ENCODE measurements at places on chromosomes 3 and 15.
A peak's percentile ranks its signal among the peaks of the same experiment; 100 is the strongest.

DNA sequence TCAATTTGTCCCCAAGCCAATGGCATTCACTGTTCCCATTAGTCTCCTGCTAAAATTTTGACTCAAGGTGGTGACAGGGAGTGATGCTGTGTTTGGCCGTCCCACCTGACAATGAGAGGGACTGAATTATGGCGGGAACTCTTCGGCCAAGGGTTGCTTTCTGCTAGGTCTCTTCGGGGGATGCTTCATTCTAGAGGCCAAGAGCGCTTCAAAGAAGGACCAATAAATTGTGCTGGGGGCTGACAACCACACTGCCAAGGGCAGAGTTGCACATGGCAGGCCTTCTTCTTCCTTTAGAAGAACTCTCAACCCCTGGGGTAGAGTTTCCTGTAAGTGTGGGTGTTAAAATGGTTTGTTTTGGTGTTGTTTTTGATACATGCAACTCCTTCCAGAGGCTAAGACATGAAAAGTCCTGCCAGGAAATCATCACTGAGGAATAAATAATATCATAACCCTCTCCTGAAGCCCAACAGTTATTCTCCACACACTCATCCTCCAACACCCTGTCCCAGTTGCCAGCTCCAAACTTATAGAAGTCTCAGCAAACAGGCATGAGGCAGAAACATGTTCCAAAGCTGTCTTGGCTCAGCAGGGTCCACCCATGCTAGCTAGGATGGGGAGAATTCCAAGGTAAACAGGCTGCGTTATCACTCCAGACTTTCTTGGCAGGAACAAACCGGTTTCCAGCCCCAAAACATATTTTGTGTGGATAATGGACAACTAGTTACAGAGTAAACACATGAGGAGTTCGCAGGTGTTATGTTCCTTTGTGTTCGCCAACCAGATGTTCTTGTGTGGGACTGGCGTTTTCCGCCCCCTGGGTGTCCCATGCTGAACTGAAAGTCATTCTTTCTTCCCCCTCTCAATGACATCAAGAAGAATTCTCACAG, 396.7 kb upstream of the RGMA start:
- DNase-seq: no peak

DNA sequence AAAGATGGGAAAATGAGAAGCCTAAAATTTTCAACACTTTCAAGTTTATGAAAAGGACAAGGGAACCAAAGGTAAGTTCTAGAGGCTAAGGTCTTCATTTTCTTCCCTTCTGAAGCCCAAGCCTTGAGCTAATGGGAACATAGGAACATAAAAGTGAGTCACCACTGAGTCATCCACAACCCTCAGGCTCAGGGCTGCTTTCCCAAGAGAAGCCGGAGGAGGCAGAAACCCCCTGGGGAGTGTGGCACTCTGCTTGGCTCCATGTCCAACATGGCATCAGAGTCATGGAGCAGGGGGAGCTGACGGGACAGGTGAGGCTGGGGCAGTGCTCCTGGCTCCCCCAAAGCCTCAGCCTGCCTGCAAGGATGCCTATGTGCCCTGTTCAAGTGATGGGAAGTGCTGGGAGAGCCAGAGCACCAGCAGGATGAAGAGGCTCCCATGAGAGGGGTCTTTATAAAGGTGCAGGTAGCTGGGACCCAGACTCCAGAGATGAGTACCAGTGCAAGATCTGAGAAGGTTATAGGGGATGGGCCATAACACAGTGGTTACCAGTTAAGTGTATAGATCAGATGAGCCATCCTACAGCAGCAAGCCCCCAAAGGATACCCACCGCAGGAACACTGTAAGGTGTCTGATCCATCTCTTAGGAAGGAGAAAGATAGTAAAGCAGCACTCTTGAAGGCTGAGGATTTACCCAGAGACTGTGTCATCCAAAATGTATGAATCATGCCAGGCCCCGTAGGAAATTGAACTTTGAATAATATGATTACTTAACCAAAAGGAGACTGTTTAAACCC, 31.8 kb upstream of the RYR3 start:
- no peak for DNase-seq

DNA sequence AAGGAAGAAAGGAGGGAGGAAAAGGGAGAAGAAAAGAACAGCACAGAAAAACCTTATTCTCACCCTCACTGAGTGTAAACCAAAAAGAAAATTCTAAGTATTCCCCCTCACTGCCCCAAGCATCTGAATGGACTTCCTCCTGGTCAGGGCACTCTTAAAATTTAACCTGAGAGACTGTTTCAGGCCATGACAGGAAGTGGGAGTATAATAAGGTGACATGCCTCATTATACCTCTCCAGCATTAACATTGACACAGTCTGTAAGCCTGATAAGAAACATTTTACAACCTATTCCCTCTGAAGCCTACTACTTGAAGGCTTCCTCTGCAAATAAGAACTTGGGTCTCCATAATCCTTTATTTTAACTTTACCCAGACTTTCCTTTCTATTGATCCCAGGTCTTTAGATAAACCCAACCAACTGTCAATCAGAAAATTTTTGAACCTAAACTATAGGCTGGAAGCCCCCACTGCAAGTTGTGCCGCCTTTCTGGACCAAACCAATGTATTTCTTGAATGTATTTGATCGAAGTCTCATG, 41.7 kb downstream of the SLCO2A1 start:
- DNase-seq: no peak

DNA sequence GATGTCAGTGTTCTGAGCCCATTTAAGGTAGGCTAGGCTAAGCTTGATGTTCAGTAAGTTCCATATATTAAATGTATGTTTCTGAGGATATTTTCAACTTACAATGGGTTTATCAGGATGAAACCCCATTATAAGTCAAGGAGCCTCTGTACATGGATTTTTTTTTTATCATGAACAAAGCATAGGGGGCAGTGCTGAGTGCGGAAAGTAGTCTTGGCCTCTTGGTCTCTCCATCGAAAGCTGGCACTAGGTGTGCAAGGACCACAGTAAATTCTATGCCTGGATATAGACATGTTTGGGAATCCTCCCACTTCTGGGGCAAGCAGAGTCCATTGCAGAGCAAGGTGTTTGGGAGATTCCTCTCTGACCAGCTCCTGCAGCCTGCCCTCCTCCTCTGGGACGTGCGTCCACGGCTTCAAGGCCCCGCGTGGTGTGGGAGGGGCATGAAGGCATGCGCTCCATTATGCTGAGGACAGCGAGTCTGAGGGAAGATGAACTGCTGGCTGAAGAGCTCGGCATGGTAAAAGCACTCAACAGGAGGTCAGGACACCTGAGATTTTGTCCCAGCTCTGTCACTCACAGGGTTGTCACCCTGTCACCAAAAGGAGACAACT, 122.9 kb upstream of the LIPC start:
- DNase-seq: no peak

- no peak for DNase-seq
Measured at GRCh38 chr15:37638691-37639090, 295.7 kb upstream of the TMCO5A start.

DNA sequence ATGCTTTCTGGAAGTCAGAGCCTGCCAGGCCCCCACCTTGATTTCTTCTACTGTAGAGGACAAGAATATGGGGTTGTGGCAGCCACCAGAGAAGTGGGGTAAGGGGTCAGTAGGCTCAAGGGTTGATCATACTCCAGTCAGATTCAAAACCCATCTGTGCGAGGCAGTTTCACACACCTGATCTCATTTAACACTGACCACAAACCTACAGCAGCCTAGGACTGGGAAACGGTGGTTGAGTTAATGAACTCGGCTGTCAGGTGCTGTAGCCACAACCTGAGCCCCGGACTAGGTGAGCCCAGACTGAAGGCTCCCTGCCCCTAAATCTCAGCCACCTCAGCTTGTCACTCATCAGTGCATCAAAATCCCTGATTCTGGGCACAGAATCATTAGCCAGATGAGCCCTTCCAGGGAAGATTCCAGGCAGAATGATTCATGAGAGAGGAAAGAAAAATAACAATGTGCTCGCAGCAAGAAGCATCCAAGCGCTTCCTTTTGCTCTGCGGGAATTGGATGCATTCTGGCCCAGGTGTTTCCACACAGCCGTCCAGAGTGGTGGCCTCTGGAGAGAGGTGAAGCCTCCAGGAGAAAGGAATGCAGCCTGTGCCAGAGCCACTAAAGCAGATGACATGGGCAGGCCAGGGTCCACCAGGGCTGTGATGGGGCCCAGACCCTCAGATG, 102.1 kb downstream of the SRGAP3 start:
- DNase-seq: no peak

- no peak for DNase-seq
Measured at GRCh38 chr3:114496021-114496434, 202.2 kb downstream of the TIGIT start.

DNA sequence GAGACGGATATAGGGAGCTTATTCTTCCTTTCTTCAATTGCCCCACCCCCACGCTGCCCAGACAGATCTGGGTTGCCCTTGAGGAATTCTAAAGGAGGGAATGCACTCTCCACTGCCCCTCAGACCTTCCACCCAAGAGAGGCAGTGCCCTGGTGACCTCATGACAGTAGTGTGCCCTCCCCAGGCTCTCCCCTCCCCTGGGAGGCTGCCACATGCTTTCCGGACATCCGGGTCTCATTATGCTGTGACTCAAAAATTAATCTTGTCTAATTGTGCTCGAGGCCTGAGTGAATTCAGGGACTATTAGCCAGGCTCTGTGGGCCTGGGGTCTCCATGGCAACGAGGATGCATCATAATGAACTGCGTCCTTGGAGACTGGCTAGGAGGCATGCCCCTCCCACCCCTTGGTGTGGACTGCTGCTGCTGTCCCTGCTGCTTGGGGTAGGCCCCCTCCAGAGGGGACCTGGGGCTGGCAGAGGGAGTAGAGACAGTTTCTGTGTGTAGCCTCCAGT, 20.8 kb downstream of the CORO2B start:
- peak; percentile 20 for DNase-seq

DNA sequence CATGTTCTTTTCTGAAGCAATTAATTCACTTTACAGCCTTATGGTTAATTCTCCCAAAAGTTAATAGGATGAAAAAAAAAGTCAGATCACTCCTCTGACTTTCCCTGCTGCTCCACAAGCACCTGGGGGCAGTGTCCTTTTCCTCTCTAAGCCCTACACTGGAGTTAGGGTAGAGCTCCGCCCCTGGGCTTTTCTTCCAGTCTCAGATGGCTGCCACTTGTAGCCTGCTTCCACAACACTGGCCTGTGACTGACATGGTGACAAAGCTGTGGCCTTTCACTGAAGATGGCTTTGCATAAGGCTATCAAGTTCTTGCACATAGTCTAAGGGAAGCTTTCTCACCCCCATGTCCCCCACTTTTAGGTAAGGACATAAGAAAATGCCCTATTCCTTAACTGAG, 1.3 kb upstream of the MON1A start:
- DNase-seq: no peak

- no peak for DNase-seq
Measured at GRCh38 chr3:127857333-127857732, 35.0 kb upstream of the MGLL start.

- no peak for DNase-seq
Measured at GRCh38 chr15:74763416-74763815, 14.8 kb downstream of the CYP1A2 start.

DNA sequence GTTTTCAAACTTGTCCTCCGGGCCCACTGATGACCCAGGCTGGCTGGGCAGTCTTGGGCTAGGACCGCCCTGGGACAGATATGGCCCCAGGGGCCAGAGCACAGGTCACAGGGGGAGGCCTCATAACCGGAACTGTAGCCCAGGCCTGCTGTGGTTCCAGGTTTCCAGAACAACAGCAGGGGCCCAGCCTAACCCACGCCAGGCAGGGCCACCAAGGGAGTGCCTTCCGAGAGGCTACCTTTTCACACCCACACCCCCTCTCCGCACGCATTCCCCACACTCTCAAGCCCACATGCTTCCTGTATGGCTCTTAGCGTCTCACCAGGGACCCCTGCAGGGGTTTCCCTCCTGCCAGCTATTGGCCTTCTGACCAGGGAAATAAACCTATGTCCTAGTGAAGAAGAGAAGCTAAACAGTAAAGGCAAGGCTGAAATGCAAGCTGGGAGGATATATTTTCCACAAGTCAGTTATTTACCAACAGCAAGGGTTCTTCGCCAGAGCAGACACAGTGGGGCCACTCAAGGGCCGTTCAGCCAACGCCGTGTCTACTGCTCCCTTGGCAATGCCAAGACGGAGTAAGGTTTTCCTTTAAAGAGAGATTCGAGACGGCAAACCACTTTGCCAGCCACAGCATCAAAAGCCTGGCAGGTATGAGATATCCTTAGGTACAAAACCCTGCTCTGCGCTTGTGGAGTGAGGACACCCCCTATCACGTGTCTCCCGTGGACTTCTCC, 135.1 kb downstream of the ATP10A start:
- no peak for DNase-seq

GRCh38 chr3:105140899-105141367, 225.8 kb upstream of the ALCAM start:
- no peak for DNase-seq

GRCh38 chr3:37279236-37279635, 104.9 kb upstream of the LRRFIP2 start:
- no peak for DNase-seq

All from hippocampal formation (tissue), 2 donors.